ENCODE measurements at places on chromosomes 5 and 9.

DNA sequence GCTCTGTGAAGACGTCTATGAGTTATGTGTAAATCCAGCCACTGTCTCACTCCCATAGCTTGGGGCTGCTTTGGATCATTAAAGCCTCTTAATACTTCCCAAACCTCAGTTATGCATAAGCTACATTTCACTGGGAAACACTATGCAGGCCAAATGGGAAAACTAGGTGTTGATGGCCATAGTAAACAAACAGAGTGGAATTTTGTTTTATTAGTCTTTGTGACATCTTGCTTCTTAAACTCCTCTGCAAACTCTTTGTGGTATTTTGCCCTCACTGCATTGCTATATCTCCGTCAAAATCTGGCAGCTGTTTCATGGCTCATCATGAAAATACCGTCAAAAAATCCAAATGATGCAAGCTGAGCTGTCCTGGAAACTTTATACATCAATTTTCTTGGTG lies 167.2 kb upstream of the HMHB1 start:
- no peak for DNase-seq

GRCh38 chr5:24555229-24555628 lies 89.5 kb downstream of the CDH10 start:
- no peak for DNase-seq

- DNase-seq, result no peak
Measured at GRCh38 chr5:1673042-1673677, 126.5 kb downstream of the MRPL36 start.

- no peak for DNase-seq
Measured at GRCh38 chr9:135365013-135365768, 114.4 kb upstream of the PPP1R26 start.

DNA sequence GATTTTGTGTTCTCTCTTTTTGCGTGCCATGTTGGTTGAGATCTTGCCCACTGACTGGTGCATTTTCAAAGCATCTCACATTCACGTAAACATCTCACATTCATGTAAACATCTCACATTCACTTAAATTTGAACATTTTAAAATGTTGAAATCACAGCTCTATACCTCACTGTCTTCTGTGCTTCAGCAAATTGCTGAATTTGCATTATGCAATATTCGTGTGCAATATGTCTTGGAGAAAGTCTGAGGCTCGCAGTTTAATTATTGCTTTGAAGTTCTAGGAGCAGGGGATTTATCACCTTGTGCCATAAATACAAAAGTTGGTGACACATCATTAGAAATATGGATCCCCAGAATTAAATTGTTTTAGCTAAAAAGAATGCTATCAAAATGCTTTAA lies 42.6 kb downstream of the TNFSF15 start:
- no peak for DNase-seq

- no peak for DNase-seq
Measured at GRCh38 chr9:35490155-35490909, 421 bp downstream of the RUSC2 start.

- DNase-seq, result no peak
Measured at GRCh38 chr5:38483805-38484398, 72.5 kb downstream of the LIFR start.

All from activated T-cell treated with anti-CD3 and anti-CD28 coated beads for 24 hours (primary cell).